ENCODE measurements at places on chromosomes 13 and 19.

- DNase-seq, result no peak
These were observed 6.4 kb upstream of the ERICH6B start for GRCh38 chr13:45621950-45622349.

GRCh38 chr19:48569814-48570213 is 17.8 kb downstream of the SULT2B1 start:
- DNase-seq, result no peak

GRCh38 chr19:7661744-7662538 is 6.9 kb upstream of the RETN start:
- DNase-seq, result no peak

- no peak for DNase-seq
These were observed 9.9 kb upstream of the FUT5 start for GRCh38 chr19:5880196-5880595.

GRCh38 chr19:35330475-35330874 is 1.5 kb downstream of the CD22 start:
- DNase-seq, result no peak

DNA sequence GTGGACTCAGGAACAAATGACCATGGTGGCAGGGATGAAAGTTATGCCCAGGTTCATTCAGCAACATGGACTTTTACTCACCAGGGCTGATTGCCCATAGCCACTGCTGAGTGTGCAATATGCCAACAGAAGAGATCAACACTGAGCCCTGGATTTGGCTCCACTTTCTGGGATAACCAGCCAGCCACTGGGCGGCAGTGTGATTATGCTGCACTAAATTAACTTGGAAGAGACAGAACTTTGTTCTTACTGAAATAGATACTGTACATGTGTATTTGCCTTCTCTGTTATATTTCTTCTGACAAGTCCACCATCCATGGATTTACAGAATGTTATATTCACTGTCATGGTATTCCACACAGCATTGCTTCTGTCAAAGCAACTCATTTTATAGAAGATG is 257.4 kb downstream of the TDRD3 start:
- no peak for DNase-seq

DNA sequence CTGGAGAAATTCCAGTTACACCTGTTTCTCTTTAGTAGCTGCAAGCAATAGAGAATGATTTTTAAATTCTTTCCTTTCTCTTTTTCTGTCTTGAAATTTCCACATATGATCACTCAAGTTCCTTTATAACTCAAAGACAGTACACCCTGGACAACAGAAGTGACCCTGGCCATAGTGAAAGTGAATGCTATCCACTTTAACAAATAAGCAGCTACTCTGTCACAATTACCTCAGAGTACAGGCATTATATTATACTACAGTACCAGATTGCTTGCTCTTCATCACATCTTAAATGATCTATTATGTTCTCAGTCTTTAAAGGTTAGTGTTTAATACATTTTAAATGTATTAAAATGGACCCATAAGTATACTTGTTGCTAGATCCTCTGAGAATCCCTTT is 136.2 kb downstream of the KLF12 start:
- no peak for DNase-seq

- no peak for DNase-seq
These were observed 712 bp upstream of the RINL start for GRCh38 chr19:38878575-38879399.

- no peak for DNase-seq
These were observed 8.6 kb downstream of the BRCA2 start for GRCh38 chr13:32323912-32324311.
